DMS153 (cell line): ENCODE measurements at places on chromosomes 7 and 10.

DNA sequence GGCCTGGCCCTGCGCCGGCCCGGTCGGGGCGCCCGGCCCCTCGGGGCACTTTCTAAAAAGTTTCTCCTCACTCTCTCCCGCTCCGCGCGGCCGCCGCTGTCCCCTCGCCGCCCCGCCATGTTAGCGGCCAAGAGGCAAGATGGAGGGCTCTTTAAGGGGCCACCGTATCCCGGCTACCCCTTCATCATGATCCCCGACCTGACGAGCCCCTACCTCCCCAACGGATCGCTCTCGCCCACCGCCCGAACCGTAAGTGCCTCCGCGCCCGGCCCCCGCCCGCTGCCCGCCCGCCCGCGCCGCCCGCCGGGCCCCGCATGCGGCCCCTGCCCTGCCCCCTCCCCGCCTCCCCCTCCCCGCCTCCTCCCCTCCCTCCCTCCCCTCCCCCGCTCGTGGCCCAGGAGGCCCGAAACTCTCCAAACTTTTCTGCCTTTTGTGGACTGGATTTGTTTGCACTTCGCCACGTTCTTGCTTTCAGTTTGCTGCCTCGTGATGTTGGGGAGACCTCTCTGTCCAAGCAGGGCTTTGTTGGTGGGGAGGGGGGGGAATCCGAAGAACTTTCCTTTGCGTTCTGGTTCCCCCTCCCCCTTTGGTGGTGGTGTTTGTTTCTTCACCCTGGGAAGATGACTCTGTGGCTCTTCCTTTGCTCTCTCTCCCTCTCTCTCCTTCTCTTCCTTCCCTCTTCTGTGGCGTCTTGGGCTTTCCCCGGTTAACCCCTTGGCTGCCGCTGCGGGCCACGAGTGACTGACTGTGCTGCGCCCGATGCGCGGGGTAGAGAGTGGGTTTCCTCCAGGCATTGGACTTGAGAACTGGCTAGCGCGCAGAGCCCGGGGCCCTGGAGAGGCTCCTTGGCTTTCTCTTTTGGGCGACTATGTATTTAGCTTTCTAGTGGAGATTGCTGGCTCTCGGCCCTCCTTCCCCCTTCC is 1.6 kb downstream of the TCF7L2 start:
- no peak for DNase-seq

GRCh38 chr10:7520507-7521485 is 110.0 kb upstream of the SFMBT2 start:
- no peak for DNase-seq

DNA sequence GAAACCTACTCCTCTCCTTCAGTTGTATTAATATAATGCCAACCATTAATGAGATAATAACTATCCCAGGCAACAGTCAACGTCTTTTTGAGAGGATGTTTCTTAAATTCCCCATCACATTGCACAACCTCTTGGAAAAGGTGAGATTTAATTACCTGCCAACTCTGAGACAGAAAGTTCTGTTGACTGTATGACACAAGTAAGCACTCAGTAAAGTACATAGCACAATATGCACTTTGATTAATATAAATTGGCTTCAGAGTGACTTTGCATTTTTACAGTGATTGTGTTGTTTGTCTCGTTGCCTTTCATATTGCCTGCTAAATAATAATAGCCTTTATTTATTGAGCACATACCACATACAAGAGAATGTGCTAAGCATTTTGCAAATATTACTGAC is 46.7 kb downstream of the CAV1 start:
- no peak for DNase-seq

DNA sequence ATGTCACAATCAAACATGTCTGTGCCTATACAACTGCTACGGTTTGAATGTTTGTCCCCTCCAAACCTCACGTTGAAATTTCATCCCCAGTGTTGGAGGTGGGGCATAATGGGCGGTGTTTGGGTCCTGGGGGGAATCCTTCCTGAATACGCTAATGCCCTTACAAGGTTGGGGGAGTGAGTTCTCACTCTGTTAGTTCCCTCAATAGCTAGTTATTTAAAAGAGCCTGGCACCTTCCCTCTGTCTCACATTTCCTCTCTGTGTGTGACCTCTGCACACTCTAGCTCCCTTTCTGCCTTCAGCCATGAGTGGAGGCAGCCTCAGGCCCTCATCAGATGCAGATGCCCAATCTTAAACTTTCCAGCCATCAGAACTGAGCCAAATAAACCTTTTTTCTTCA is 129.5 kb downstream of the GRM8 start:
- no peak for DNase-seq

DNA sequence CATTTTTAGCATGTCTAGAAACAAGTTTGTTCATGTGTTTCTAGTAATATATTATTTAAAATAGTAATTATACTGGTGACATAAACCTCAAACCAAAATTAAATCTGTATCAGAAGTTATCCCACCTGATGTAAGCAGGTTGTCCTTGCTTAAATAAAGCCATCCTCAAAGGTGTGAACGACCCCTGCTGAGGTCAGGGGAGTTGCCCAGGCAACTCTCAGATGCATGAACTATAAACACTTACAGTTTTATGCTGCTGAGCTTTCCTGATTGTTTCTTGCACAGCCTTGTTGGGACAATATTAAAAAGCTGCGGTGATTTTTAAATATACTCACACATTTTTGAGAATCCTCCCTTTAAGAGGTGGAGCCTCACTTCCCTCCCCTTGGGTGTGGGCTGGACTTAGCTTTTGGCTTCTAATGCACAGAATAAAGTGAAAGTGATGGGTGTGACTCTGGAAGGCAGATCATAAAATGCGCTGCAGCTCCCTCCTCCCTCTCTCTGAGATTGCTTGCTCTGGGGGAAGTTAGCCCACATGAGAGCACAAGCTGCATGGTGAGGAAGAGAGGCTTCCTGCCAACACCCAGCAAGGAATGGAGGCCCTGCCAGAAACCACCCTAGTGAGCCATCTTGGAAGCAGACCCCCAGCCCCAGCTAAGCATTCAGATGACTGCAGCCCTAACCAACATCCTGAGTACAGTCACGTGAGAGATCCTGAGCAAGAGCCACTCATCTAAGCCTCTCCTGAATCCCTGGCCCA is 152.7 kb downstream of the SKIDA1 start:
- peak; percentile 42 for DNase-seq

DNA sequence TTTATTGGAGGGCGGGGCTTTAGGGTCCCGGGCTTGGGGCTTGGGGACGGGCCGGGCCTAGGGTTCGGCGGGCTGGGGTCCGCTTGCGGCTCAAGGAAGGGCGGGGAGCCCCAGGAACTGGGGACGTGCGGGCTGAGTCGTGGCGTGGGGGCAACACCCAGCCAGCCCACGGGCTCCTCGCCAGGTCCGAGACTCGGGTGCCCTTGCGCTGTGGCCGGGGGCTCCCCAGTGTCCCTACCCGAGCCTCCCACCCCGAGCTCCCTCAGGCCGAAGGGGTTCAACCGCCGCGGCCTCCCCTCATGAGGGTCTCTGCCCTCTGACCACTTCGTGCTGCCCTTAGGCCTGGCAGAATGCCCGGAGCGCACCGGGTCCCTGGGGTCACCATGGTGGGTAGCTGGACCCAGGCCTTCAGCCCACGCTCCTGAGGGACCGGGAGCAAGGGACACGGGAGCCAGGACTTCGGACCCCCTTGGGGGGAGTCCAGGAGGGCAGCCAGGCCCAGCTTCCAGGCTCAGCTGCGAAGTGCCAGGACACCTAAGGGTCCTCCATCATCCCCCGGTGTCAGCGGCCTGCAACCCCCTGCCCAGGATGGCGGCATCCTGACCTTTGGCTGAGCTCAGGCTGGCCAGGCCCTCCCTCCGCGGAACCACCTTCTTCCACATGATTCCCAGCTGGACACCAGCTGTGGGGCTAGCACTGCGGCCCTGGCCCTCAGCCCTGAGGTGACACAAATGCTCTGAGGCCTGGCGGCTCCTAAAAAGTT is 524 bp upstream of the FUOM start:
- DNase-seq: no peak

DNA sequence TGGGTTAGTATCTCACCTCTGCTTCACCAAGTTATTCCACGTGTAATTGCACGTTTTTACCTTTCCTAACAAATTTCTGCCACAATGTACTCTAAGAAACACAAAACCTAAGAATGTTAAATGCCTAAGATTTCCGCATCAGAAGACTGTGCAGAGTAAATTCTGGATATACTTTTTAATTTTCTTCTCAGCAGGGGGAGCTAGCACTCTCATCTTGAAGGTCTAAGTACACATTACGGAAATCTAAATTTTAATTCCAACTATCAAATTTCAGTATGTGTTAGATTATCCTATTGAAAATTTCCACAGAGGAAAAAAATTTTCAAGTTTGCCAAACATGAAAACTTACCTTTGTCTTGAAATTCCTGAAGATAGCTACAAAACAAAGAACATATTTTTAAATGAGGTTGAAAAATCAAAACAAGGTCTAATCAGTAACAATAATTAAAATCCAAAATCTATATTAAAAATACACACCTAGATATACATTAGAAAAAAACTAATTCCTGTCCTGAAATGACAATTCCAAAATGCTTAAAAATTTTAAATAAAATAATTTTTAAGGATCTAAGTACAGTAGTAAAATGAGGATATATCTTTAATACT is 10.5 kb downstream of the SKAP2 start:
- peak; percentile 19 for DNase-seq

GRCh38 chr7:137342828-137343261 is 688 bp downstream of the PTN start:
- DNase-seq: no peak

DNA sequence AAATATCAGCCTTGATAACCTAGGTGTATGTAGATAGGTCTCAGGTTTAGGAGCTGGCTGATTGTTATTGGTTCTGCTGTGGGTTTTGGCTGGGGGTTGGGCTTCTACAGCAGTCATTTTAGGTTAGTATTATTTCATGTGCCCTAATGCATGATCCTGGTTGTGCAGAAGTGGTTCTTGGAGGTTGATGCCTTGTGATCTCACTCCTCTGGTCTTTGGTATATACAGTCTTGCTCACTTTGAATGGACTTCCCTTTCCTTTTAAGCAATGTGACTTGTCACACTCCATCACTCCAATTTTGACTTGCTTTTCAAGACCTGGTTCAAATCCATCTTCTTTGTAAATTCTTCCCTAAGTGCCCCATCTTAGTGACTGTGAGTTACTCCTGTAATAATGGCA is 188.9 kb downstream of the LRMDA start:
- no peak for DNase-seq

DNA sequence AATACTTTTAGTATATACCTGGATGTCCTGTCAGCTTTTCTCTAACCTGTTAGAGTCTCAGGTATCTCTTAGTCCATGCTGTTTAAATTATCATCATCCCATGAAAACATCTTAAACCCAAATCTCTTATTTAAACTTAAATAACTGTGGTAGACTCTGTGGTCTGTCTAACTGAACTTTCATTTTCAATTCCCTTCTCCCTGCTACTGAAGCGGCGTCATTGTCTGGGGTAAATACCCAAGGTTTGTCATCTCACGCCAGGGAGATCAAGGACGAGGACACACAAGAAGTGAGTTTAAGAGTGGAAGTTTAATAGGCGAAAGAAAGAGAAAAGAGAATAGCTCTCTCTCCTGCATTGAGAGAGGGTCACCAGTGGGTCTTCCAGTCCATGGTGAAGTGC is 804.4 kb upstream of the CELF2 start:
- no peak for DNase-seq

DNA sequence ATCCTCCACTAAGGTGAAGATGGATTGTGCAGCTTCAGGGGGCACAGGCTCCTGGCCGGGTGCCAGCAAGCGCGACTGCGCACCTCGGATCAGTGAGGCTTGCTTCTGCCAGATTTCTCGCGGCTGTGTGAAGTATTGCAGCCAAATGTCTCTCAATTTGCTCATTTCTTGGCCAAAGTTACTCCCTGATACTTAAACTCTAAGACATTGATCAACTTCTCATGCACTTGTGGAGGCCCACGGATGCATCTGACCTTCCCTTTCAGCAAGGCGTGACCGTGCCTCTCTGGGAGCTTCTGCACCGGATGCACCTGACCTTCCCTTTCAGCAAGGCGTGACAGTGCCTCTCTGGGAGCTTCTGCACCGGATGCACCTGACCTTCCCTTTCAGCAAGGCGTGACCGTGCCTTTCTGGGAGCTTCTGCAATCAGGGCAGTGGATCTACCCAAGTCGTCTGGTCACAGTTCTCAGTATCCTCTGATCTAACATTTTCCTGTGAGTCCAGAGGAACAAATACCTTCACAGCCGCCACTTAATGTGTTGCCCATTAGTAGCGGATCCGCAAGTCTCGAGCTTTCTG is 248.3 kb downstream of the ADARB2 start:
- no peak for DNase-seq

DNA sequence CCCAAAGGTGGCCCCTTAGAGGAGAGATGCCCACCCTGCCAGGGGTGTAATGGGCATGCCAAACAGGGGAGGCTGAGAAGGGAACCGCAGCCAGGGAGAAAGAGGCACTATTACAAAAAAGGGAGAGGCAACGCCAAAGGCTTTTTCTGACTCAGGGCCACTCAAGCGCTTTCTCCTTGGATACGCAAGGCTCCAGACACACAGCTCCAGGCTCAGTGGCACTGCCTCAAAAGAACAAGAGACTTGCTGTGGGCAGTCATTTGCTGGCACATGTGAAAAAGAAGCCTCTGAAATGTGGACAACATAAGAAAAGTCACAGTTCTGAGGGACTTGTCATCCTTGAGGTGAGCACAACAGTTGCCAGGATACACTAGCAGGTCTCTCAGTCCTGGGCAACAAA is 128.4 kb downstream of the DGKI start:
- no peak for DNase-seq

DNA sequence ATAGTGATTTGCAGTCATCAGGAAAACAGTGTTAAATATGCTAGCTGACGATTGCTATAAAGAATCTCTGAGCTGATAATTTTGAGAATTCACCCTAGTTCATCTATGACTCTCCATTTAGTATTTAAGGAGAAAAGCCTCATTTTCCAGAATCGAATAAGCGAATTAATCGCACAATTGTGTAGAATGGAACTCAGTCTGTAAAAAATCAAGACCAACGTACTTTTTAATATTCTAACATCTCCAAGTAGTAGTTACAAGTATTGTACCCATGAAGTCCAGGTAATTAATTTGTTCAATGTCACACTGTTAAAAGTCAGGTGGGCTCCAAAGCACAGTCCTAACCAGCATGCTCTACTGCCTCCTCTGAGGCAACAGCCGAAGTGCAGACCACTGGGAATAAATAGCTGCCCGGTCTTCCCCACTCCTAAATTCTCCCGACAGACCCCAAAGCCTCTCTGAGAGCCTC is 380 bp upstream of the AGBL3 start:
- DNase-seq: no peak

- DNase-seq: no peak
These were observed 64.6 kb downstream of the SEM1 start for GRCh38 chr7:96645084-96645483.

GRCh38 chr10:62900829-62901571 is 84.8 kb upstream of the EGR2 start:
- no peak for DNase-seq
